ENCODE measurements at places on chromosomes 12 and 14. TPM values are rescaled to one million over a fixed set of nuclear protein-coding genes. Genes with fewer than 3 reads are reported as not detected.

WNT5B gene
- total RNA-seq: 36.9 TPM

BBOF1 gene
- total RNA-seq: 1.9 TPM

RAPGEF3 gene
- 5.8 TPM for total RNA-seq

BCL2L14 gene
- total RNA-seq: not detected

SERPINA10 gene
- total RNA-seq: 0.03 TPM

RFX4 gene
- total RNA-seq: not detected

GZMH gene
- total RNA-seq: not detected

IRAK3 gene
- 2.4 TPM for total RNA-seq

CAPZA3 gene
- total RNA-seq: not detected
